ENCODE measurements at places on chromosomes 13 and 19.

GRCh38 chr13:77952737-77953136, 34.1 kb upstream of the EDNRB start:
- DNase-seq = no peak

- no peak for DNase-seq
Observed at GRCh38 chr13:44905556-44905955, 83.7 kb downstream of the NUFIP1 start.

- DNase-seq = peak; percentile 55
Observed at GRCh38 chr13:108915095-108915633, 285.8 kb downstream of the MYO16 start.

- no peak for DNase-seq
Observed at GRCh38 chr13:100208002-100208401, 119.1 kb downstream of the PCCA start.

DNA sequence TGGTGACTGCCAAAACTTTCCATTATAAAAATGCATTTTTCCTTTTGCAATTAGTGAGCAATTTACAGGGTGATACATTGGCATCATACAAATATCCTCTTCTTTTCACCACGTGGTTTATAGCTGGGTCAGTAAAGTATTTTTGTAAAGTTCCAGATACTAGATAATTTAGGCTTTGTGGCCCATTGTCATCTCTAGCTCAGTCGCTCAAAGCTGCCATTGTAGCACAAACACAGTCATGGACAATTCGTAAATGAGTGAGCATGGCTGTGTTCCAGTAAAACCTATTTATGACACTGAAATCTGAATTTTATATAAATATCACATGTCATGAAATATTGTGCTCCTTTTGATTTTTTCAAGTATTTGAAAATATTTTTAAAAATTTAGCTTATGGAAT, 162.9 kb downstream of the USP12 start:
- no peak for DNase-seq

DNA sequence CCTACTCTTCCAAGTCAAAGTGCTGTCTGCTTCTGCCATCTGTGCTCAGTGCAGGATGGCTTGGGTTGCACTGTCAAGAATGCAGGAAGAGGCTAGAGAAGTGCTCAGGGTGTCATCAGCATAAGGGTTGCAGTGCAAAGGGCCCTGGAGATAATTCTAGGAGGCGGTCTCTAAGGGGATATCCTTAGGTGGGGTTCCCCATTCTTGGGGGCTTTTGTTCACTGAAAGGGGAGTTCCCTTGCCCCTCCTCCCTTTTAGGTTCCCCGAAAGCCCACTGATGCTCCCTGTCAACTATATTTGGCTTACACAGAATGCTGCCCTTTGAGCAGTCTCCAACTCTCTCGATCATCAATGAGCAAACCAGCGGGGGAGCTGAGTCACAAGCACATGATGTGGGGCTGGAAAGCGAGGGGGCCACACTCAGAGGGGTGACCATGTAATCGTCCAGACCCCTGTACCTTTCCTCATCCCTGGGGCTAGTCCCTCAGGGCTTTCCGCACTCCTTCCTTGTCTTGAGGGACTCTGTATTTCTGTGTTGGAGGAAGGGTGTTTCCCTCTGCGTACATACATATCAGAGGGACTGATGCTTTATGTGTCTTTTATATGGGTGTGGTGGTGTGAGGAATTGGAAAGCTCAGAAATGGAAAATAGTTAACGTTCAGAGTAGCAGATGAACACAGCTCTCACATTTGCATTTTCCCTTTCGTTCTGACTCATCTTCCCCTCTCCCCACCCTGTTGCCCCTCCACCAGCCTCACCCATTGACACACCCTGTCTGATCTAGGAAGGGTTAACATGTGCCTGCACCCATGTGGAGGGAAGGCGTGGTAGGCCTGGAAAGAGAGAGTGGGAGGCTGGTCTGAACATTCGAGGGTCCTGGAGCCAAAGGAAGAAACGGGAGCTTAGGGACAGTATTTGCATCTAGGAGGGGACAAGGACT, 6.7 kb downstream of the ZBTB32 start:
- DNase-seq = no peak

- no peak for DNase-seq
Observed at GRCh38 chr13:90801621-90802020, 545.9 kb upstream of the MIR17HG start.

DNA sequence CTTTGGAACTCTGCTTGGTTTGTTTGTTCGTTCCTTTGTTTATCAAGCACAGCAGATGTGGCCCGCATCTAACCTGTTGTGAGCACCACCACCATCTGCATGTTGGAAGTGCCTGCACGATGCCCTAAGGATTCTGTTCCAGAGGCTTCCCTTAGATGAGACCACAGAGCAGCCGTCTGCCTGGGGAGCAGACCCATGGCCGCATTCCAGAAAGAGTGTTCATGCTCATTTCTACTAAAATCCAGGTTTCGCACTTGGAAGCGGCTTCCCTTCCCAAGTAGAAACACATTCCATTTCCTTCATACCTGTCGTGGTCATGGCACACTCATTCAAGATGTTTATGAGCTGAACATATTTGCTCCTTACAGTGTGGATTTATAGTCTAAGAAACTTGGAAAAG, 27.2 kb downstream of the COL4A2 start:
- DNase-seq = no peak

- DNase-seq = no peak
Observed at GRCh38 chr19:36750066-36750691, 22.4 kb downstream of the ZNF850 start.

- peak; percentile 43 for DNase-seq
Observed at GRCh38 chr19:7926021-7926726, at the start of gene CTXN1. CTXN1 (minus strand) TSS chr19:7926135; CDS start chr19:7925538, 597 bp downstream.

GRCh38 chr13:38180126-38180525, 169.5 kb upstream of the UFM1 start:
- no peak for DNase-seq

- no peak for DNase-seq
Observed at GRCh38 chr19:40503320-40503695, 36.5 kb downstream of the SPTBN4 start.

GRCh38 chr19:16075430-16076153, 703 bp upstream of the TPM4 start:
- no peak for DNase-seq

DNA sequence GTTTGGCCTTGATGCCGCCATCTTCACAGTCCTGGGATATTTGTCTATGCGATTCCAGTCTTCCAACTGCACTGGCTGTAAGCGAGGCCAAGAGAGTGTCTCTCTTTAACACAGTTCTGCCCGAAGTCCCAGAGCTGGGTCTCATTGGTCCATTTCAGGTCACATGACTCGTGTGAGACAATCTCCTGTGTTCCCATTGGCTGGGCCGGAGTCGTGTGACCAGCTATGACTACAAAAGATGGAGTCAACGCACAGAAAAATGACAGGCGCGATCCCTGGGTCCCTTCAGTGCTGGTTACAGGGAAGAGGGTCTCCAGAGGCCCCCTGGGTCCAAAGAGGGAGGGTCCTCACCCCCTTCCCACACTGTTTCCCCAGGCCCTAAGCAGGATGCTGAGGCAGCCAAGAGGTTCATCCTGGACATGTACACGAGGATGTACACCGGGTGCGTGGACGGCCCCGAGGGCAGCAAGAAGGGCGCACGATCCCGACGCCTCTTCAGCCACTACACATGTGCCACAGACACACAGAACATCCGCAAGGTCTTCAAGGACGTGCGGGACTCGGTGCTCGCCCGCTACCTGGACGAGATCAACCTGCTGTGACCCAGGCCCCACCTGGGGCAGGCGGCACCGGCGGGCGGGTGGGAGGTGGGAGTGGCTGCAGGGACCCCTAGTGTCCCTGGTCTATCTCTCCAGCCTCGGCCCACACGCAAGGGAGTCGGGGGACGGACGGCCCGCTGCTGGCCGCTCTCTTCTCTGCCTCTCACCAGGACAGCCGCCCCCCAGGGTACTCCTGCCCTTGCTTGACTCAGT, 15.9 kb upstream of the S1PR4 start:
- DNase-seq = no peak

GRCh38 chr13:33341861-33342452, 56.4 kb upstream of the STARD13 start:
- DNase-seq = no peak

DNA sequence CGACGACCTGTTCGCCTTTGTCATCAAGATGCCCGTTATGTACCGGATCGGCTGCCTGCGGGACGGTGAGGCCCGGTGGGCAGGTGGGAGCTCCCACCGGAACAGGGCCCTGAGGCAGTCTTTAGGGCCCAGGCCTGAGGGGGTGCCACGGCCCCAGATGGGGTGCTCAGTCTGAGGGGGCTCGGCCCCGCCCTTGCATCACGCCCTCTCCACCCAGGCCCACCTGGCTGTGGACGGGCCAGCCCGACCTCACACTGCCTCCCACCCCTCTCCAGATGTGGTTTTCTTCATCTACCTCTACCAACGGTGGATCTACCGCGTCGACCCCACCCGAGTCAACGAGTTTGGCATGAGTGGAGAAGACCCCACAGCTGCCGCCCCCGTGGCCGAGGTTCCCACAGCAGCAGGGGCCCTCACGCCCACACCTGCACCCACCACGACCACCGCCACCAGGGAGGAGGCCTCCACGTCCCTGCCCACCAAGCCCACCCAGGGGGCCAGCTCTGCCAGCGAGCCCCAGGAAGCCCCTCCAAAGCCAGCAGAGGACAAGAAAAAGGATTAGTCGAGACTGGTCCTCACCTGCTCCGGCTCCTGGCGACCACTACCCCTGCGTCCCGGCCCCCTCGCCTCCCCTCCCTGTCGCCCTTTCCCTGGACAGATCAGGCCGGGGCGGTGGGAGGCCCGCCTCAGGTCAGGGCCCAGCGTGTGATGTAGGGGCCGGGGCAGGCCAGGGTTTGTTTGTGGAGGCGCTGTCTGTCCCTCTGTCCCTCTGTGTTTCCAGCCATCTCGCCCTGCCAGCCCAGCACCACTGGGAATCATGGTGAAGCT, 8.7 kb upstream of the RELB start:
- no peak for DNase-seq

- DNase-seq = no peak
Observed at GRCh38 chr13:91355826-91356710, 8.6 kb downstream of the MIR17HG start.

GRCh38 chr19:55370305-55370988, at the start of gene IL11:
IL11 (minus strand) TSS chr19:55370463; CDS start chr19:55370310, 153 bp downstream.
- no peak for DNase-seq

Measured in NCI-H774 (cell line).